Endothelial cell (in vitro differentiated cells): ENCODE measurements at places on chromosomes 16 and 17.

GRCh38 chr17:33204701-33205100, 88.4 kb downstream of the ASIC2 start:
- no peak for DNase-seq

DNA sequence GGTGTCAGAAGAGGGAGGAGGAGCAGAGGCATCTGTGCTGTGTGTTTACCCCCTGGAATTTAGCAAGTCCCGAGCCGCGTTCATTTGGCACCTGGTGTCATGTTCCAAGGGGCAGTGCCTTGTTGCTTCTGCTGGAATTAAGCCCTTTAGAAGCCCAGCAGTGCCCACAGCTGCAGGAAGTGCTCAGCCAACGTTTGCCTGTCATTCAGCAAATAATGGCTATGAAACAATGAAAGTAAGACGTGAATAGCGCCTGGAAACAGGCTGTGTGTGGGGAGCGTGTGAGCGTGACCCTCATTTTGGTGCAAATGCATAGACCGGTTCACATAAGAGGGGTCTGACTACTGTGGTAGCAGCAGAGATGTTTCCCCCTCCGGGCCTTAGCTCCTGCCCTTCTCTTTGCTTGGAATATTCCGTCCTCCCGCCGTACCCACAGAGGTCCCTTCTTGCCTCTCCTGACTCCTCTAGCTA, 5.8 kb upstream of the ATP2C2 start:
- no peak for DNase-seq

- DNase-seq = no peak
Measured at GRCh38 chr17:53932386-53932785, 109.7 kb downstream of the KIF2B start.

GRCh38 chr16:78563905-78564304, 464.5 kb downstream of the WWOX start:
- DNase-seq = no peak

DNA sequence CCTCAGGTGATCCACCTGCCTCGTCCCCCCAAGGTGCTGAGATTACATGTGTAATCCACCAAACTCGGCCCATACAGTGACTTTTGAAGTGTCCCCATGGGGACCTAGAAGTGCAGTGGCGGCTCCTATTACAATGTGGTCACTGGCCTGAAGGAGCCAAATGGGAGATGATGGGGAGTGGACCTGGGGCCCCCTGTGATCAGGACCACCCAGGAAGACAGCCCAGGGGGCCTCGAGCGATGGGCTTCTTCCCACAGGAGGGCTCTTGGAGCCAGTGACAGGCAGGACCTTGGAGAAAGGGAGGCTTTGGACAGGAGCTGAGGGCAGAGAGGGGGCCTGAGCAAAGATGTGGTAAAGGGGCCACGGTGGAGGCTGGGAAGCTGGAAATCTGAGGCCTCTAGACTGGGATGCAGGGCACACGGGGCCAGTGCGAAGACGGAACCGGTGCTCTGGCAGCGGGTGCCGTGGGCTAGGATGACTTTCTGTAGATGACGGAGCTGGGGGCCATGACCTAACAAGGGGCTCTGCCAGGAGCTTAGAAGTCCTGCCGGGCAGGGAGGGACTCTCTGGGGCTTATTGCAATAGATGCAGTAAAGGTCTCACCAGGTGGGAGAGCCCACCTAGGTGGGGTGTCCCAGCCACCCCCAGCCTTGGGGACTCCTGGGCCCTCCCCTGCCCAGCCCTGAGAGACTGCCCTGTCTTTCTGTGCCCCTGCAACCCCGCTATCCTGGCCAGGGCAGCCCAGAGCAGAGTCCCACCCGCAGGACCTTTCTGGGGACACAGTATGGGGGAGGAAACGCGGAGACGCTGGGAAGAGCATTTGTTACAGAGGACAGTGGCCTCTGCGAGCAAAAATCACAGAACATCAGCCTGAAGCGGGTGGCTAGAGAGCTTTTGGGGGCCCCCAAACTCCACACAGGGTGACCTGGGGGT, 2.7 kb upstream of the C17orf99 start:
- no peak for DNase-seq

DNA sequence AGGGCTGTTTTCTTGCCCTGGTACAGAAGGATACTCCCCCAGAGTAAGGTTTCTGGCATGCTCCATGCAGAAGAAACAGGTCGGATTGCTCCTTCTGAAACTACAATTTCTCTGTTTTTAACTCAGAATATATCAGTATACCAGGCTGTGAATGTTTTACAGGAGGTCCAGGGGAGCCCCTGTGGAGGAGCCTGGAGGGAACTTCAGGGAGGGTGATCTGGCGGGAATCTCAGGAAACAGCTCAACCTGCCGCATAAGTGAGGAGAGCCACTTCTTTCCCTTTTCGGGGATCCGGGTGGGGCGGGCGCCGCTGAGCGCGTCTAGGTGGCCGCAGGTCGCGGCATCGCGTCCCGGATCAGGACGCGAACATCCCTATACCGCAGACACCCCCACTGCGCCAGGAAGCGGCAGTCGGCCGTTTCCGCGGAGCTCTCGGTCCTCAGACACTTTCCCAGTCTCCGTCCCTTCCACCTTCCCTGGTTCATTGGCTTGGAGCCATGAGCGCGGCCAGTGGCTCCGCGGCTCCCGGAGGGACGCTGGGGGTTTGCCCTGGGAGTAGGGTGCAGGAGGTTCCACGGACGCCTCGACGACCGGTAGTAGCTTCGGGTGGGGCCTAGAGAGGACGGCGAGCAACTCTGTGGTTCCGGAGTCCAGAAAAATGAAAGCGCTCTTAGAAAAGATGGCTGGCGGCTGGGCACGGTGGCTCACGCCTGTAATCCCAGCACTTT, 3.1 kb upstream of the ZNF764 start:
- peak; percentile 28 for DNase-seq

- DNase-seq = no peak
Measured at GRCh38 chr17:45854209-45854608, 9.5 kb downstream of the SPPL2C start.

GRCh38 chr17:55053855-55054254, 85.3 kb downstream of the STXBP4 start:
- no peak for DNase-seq

DNA sequence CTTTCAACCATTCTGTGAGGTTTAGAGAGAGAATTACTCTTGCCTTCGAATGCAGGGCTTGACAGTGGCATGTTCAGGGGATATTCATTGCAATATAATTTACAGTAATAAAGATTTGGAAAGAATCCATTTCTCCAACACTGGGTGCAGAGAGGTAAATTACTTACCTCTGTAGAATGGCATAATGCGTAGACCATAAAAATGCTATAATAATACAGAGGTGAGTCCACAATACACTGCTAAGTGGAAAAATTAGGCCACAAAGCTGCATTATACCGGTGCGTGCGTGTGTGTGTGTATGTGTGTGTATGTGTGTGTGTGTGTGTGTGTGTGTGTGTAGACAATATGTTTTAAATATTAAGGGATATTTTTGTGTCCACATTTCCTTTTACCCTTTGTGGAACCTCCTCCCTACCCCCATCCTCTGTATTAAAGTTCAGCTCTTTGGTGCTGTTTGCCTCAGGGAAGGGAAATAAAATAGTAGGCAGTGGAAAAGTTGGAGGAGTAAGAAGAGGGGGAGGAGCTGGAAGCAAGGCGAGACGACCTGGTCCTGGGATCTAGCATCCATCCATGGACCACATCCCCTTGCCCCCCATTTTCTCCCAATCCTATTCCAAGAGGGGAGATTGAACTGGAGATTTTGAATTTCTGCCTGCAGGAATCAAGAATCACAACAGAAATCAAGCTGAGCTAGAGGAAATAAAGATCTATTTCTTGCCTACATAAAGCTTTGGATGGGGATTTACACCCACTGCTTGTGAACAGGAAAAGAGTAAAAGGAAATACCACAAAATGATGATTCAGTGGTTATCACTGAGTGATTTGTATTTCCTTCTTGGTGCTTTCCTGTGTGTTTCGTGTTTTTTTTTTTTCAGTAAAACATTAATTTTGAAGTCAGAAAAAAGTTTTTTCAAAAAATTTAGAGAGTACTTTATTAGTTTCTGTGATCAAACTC, 124.8 kb downstream of the RGS9 start:
- DNase-seq = no peak

DNA sequence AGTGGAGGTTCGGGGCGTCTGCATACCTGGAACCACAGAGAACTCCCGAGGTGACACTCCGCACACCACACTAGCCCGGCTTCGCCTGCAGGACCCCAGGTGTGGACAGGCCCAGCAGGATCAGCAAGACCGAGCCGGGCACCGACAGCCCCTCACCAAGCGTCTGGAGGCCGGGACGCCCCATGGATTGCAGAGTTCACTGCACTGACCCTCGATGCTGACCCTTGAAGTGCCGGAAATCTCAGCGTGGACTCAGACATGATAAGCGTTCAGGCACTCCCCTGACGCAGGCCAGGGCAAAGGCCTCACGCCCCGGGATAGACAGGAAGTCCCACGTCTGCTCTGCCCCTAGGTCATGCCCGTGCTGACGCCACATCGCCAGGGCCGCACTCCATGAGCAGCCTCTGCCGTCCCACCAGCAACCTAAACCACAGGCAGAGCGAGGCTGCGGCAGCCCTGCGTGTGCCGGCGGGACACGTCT, 26.0 kb downstream of the ACSF3 start:
- DNase-seq = no peak

DNA sequence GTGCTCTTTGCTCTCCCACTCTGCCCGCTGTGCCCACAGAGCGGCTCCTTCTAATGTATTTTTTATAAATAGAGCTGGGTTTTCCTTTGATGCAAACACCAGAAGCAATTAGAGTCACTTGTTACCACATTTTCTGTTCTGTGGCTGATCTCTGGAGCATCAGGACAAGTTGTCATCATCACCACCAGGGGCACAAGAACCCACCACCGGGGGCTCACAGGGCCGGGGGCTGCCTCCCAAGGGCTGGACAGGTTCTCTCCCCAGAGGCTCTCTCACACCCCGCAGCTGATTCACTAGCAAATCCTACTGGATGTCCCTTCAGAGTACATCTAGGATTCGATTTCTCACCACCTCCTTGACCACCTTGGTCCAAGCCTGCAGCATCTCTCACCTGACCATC, 18.5 kb downstream of the C16orf82 start:
- no peak for DNase-seq

DNA sequence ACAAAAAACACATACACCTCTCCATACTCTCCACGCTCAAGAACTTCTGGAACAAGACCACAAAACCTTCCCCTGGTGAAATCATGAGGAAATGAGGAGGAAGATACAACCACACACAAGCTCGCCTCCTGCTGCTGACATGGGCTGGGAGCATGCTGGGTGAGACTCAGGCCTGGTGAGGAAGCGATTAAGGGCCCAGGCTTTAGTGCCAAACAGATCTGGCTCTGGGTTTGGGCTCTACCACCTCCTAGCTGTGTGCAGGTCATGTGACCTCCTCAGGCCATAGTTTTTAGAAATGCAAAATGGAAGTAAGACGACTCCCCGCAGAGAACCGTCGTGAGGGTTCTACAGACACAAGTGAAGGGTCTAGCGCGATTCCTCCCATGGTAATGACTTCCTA, 41.3 kb downstream of the VAC14 start:
- no peak for DNase-seq

DNA sequence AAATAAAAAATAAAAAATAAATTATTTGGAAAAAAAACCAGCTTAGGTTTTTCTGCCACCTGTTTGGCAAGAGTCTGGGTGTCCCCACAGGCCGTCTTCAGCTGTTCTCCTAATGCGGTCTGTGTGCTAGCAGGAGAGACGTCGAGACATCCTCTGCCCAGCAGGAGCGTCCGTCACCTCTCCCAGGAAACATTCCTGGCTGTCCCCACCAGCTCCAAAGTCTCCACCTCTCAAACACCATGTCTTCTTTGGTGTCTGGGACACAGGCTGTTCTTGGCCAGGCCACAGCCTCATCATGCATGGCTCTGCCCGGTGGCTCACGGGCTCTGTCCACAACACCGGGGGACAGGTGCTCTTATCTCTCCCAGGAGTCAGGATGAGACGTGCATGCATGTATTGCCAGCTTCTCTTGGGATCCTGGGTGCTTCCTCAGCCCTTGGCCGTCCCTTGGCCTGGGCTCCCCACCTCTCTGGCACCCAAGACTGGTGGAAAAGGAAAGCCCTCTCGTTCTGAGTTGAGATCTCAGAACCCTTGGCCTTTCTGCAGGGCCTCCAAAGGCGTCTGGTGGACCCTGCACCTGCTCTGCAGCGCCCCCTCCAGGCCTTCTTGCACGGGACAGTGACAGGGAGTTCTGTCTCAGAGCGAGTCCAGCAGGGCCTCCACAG, 84.9 kb upstream of the CBX4 start:
- DNase-seq = peak; percentile 95

DNA sequence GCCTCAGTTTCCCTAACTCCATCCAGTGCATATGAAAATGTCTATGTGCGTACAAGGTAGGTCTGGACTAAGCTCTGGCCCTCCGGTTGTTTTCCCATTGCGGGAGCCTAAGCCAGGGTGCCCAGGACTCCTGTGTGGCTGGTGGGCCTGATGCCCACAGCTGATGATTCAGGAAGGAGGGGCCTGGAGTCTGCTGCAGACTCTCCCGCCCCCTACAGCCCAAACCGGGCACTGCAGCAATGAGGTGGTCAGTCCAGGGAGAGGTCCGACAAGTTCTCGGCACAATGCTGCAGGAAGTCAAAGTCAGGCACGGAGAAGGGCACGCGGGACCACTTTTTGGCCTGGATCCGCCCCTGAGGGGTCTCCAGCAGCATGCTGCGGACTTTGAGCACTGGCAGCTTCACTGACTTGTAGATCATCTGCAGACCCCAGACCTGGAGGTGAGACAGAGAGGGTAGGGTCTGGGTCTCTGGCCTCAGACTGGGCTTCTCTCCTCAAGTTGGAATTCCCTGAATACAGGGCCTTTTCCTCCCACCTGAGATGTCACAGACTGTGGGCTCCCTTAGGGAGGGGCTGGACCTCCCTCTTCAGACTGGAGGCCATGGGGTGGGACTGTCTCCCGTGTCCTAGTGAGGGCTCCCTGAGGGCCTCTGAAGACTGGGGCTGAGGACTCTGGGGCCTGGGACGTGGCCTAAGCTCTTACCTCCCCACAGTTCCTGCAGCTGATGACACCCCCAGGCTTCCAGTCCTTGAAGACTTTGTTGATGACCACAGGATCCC, 3.4 kb upstream of the ZNF385C start:
- peak; percentile 97 for DNase-seq

GRCh38 chr17:9644910-9645751, at the start of gene USP43:
Gene USP43, plus strand, starts transcription at chr17:9645517. Its CDS starts 116 bp downstream, at chr17:9645633.
- peak; percentile 21 for DNase-seq

DNA sequence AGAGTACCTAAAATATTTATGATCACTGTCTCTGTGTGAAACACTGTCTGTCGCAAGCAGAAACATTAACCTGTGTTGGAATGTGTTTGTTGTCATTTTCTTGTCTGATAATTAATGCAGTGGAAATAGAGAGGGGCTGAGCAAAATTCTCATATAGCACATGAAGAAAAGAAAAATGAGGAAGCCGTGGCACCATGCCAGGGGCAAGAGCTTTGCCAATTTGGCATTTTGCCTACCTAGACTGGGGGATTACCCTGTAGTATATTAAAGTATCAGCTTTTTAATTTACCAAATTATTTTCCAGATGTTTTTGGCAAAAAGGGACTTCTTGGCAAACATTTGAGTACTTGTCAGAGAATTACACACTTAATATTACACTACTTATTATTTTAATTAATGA, 1326.6 kb upstream of the GOT2 start:
- no peak for DNase-seq

GRCh38 chr17:78517421-78517820, 59.8 kb downstream of the DNAH17 start:
- no peak for DNase-seq

DNA sequence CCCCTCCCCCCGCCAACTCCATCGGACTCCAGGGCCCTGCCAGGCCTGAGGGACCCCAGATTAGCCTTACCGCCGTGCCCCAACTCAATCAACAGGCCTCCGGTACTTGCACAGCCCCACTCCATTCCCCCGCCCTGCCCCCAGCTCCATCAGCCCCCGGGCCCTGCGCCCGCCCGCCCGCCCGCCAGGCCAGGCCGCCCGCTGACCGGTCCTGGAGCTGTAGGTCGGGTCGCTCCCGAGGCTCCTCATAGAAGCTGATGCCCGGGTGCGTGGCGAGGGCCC, 308 bp downstream of the GTF3C1 start:
- no peak for DNase-seq
